NCI-H146 (cell line): ENCODE measurements at places on chromosomes 13 and 19.
A peak's percentile ranks its signal among the peaks of the same experiment; 100 is the strongest.

GRCh38 chr13:42260903-42261654 lies 10.9 kb upstream of the AKAP11 start:
- no peak for DNase-seq

DNA sequence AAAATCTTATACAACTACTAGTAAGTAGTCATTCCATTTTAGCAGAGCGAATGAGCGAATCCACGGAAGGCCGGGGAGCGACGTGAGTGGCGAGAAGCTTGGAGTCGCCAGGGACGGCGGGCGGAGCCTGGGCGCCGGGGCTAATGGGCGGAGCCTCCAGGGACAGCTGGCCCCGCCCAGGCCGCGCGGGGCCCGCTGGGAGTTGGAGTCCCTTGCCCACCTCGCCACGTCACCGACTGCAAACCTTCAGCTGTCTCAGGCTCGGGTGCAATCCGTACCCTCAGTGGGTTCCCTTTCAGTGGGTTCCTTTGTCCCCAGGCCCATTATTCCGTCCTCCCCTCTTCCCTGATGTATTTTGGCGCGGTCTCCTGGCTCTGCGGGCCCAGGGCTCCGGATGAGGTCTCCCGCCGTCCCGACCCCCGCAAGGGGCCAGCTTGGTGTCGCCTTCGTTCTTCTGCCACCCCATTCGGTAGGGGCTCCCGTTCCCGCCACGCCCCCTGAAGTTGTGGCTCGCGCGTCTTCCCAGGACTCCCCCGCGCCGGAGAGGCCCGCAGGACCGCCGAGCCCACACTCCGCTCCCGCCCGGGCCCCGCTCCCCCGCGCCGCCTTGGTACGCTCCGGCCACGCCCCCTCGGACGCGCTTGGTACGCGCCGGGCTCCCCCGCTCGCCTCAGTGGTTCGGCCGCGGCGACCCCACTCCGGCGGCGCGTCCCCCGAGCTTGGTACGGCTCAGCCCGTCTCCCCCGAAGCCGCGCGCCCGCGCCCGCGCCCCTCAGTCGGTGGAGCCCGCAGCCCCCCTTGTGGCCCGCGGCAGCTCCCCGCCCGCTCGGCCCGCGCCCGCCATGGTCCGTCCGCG lies at the start of gene PTOV1:
PTOV1 (plus strand) TSS at position 673 of the 856 bp plus-strand sequence.
- peak; percentile 95 for DNase-seq

- peak; percentile 52 for DNase-seq
Observed at GRCh38 chr19:19261350-19262189, 11.5 kb downstream of the TM6SF2 start.

DNA sequence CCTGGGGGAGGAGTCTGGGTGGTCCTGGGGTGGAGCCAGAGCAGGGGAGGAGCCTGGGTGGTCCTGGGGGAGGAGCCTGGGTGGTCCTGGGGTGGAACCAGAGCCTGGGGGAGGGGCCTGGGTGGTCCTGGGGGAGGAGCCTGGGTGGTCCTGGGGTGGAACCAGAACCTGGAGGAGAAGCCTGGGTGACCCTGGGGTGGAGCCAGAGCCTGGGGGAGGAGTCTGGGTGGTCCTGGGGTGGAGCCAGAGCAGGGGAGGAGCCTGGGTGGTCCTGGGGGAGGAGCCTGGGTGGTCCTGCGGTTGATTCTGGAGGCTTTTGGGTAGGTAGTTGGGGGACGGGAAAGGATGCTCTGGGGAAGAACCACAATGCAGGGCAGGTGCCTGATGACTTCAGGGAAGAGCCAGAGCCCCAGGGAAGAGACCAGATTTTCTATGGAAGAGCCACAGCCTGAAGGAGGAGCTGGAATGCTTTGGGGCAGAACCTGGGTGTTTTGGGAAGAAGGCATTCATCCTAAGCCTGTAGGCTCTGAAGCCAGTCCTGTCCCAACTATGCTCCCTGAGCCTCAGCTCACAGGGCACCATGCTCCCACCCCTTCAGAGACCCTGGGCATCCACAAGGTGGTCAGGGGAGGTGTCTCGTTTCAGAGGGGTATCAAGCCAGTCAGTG lies 15.0 kb downstream of the MRPS12 start:
- no peak for DNase-seq

GRCh38 chr13:27118428-27119054 lies 53.1 kb downstream of the USP12 start:
- no peak for DNase-seq

- no peak for DNase-seq
Observed at GRCh38 chr19:3456925-3457527, 23.3 kb downstream of the SMIM24 start.

GRCh38 chr19:52094526-52095130 lies 937 bp downstream of the ZNF841 start:
- DNase-seq, result no peak

GRCh38 chr13:109883181-109884180 lies 97.1 kb upstream of the IRS2 start:
- no peak for DNase-seq

DNA sequence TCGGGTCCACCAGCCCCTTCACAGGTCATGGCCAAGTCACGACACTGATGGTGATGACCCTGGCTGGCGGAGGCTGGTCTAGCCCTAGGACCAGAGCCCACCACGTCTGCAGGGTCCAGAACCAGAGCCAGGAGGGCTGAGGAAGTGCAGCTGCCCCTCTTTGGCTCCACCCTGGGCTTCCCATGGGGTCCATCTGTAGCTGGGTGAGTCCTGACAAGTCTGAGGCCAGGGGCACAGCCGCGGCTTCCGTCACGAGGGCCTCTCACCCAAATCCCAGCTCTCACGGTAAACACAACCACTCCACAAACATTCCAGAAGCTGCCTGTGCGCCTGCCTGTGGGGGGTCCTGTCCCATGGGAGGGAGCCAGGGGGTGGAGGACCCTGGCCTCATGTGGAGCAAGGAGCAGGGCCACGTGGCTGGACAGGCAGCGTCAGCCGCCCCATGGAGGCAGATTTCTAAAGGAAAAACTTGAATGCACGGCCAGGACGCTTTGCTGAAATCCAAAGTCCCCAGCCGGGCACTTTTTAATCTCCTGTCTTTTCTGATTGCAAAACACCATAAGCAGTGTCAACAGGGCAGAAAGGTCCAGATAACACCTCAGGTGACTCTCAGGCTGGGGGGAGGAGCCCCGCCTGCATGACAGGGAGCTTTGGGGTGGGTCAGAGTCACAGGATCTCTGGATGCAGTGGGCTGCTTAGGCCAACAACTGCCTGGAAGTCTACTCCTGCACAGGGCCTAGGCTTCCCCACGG lies 29.9 kb downstream of the CEBPG start:
- DNase-seq, result no peak

- no peak for DNase-seq
Observed at GRCh38 chr13:66559093-66559492, 671.0 kb downstream of the PCDH9 start.

DNA sequence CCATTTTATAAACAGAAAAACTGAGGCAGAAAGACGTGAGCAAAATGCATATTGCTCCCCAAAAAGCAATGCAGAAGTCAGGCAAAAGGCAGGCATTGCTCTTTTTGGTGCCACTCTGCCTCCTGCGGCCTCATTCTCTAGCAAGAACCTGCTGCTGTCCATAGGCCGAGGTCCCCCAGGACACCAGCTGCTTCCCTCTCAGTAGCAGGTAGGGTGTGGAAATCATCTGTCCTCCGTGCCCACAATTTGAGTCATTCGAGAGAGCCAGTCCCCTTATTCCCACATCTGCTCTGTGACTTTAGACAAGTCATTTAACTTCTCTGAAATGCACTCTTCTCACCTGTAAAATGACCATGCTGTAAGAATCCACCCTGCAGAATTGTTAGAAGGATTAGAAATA lies 50.0 kb downstream of the TNFRSF19 start:
- no peak for DNase-seq
